Bone marrow (tissue), 2 donors: ENCODE measurements at places on chromosomes 11 and 22.

GRCh38 chr11:76622493-76623094 lies 48.0 kb downstream of the LRRC32 start:
- no peak for DNase-seq

GRCh38 chr11:19903620-19904069 lies 191.0 kb downstream of the NAV2 start:
- no peak for DNase-seq

DNA sequence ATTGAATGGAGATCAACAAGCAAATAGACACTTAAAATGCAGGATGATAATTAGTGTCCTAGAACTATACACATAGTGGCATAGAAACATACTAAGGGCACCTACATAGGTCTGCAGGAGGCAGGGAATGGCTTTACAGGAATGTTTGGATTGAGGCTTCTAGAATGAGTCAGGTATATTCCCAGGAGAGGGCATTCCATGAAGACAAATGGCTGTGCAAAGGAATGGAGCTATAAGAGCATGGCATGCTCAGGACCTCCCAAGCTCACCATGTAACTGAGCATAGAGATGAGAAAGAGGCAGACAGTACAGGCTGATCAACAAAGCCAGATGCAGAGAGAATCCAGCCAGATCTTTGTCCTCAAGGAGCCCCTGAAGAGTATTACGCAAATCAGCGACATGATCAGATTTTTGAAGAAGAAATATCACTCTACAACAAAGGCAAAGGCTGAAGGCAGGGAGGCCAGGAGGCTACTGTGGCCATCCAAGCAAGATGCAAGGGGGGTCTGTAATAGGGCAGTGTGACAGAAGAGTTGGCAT lies 211.1 kb upstream of the MTNR1B start:
- no peak for DNase-seq

DNA sequence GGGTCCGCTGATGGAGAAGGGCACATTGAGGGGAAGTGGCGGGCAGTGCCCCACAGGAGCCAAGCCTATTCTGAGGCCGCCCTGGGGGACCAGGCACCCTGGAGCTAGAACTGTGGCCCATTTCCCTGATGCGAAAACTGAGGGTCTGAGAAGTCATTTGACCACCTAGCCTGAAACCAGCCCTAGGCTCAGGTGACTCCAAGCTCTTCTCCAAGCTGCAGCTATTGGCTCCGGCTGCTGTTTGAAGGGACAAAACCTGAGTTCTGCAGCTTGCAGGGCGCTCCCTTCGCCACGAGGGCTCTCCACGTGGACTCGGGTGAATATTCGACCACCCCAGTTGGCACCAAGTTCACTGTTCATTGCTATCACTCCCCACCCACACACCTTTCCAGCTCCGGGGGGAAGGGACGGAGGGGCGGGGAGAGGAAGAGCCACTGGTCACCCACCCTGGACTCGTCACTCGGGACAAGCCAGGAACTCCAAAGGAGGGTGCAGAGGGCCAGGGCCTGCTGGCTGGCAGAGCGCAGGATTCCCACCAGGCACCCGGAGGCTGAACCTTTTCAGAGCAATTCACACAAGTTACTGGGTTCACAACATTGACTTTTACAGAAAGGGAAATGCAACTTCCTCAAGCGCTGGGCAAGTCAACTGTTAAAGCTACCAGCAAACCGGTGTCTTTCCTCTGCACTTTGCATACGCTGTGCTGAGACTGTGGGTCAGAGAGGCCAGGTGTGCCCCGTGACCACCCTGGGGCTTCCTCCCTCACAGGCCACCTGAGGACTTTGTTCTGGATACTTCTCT lies 1.1 kb upstream of the RAC2 start:
- no peak for DNase-seq
